ENCODE measurements at places on chromosomes 6 and 20.
A peak's percentile ranks its signal among the peaks of the same experiment; 100 is the strongest.

- no peak for DNase-seq
Observed at GRCh38 chr20:35629427-35630145, 14.0 kb downstream of the SPAG4 start.

GRCh38 chr20:6053776-6054688 is at the start of gene LRRN4:
TSS of gene LRRN4 (minus strand) at chr20:6054060. CDS start at chr20:6052799, 1,261 bp downstream.
- no peak for DNase-seq

DNA sequence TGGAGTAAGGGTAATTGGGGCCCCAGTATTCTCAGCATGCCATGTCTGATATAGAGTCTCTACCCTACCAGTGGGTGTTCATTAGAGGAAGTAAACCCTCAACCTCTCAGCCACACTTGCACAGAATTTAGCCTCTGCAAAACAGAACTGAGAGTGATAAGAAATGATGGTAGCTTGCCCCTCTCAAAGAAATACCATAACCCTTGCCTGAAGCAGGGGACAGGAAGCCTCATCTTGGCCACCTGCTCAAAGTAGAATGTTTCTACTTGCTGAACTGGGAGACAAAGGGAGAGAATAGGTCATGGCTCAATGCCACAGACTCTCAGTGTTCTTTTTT is 33.7 kb downstream of the SPTLC3 start:
- DNase-seq = no peak

DNA sequence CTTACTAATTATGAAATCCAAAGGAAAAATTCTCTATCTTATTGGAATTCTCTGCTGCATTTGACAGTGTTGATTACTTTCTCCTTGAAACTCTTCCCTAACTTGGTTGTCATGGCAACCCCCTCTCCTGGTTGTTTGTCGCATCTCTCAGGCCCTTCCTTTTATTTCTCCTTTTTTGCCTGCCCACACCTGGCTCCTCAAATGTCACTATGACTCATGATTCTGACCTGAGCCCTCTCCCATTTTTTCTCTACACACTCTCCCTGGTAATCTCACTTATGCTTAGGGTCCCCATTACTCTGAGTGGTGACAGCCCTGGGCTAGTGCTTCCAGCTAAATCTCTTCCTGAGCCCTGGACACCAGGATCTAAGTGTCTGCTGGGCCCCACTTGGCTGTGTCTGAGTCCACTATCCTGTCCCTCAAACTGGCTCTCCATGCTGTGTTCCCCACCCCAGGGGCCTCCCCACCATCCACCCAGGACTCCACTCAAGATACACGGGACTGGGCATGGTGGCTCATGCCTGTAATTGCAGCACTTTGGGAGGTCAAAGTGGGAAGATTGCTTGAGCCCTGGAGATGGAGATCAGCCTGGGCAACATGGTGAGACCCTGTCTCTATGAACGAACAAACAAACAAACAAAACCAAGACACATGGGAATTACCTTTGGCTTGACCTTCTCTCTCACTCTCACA is 16.5 kb upstream of the NNAT start:
- no peak for DNase-seq

DNA sequence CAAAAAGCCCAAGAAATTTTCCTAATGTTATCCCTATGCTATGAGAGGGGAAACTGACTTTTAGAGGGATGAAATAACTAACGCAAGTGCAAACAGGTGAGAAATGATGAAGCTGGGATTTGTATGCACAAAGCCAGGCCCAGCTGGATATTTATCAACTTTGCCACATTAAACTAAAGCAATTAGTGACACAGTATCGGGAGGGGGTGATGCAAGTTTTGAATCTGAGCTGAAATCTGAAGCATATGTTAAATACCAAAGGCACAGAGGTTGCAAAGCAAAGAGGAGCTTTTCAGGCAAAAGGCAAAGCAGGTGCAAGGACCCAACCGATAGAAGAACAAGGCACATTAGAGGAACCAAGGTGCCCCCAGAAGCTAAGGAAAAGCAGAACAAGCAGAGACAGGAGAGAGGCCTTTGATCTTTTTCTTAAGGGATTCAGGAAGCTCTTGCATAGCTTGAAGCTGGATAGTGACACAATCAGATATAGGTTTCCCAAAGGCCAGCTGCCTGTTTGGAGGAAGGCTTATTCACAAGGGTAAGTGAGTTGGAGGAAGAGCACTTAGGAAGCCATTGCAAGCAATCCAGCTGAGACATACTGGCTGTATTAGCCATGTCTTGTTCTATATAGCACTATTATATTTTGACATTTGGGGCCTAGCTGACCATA is 207.5 kb downstream of the HIVEP2 start:
- DNase-seq = no peak

DNA sequence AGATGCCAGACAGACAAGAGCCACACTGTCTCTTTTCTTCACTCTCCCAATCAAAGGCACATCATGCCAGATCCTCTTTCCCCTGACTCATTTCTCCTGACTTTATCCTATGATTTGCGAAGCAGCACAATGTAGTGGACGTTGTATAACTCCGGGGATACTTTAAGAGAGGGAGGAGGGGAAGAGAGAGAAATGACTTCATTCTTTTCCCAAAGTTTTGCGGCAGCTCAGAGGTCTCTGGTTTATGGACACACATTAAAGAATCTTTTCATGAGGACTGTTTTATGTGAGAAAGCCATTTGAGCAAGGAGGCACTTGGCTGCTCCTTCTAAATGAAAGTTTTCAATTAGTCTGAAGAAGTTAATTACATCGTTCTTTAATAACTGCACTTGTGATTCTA is 75.1 kb upstream of the MC3R start:
- DNase-seq = no peak

DNA sequence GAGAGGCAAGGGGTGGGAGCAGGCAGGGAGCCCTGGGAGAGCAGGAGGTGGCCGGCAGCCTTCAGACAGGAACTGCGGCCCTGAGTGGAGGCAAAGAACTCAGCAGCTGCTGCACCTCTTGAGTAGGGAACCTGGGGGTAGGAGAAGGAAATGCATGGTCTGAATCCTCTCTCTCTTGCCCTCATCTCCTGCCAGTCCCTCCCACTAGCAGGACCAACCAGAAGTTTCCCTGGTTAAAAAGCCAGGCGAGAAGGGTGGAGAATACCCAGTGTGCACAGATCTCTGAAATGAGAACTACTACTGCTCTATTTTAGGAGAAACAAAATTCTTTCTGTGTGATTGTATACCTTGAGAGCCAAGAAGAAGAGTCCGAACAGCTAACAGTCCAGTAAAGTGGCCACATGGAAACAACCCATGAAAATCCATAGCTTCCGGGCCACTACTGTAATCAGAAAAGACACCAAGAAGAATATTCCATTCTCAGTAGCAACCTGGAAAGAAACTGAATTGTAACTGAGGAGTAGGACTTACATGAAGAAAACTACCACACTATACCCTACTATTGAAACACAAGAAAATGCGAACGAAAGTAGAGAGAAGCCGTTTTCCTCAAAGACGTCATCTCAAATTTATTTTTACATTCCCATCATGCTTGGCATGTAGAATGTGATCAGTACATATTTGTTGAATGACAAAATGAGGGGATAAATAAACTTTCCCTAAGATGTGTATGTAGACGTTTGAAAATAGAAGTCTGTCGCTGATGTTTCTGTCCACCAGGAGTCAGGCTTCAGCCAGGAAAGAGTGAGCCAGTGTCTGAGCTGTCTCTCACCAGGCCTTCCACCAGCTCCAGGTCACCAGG is 25.6 kb downstream of the WRNIP1 start:
- DNase-seq = peak; percentile 13

DNA sequence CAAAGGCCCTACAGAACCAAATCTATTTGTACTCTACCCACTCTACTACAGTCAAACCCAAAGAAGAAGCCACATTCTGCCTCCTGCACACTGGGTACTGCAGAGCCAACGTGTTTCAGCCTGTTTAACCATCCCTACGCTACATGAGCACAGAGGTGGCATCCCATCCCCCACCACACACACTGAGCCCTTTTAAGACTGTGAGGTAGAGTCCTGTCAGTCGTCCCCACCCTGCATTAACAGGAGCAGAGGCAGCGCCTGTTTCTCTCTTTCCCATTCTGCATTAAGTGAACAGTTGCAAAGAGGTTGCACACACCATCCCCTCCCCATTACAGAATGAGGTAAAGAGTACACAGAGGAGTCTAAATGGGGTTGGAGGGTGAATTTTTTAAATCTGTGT is 5.2 kb upstream of the RSPH4A start:
- no peak for DNase-seq

GRCh38 chr6:47714802-47715201 is 16.4 kb downstream of the ADGRF4 start:
- DNase-seq = no peak

GRCh38 chr6:73679009-73679408 is 17.0 kb upstream of the CD109 start:
- DNase-seq = no peak

- no peak for DNase-seq
Observed at GRCh38 chr6:139343052-139343750, 31.2 kb downstream of the CITED2 start.

DNA sequence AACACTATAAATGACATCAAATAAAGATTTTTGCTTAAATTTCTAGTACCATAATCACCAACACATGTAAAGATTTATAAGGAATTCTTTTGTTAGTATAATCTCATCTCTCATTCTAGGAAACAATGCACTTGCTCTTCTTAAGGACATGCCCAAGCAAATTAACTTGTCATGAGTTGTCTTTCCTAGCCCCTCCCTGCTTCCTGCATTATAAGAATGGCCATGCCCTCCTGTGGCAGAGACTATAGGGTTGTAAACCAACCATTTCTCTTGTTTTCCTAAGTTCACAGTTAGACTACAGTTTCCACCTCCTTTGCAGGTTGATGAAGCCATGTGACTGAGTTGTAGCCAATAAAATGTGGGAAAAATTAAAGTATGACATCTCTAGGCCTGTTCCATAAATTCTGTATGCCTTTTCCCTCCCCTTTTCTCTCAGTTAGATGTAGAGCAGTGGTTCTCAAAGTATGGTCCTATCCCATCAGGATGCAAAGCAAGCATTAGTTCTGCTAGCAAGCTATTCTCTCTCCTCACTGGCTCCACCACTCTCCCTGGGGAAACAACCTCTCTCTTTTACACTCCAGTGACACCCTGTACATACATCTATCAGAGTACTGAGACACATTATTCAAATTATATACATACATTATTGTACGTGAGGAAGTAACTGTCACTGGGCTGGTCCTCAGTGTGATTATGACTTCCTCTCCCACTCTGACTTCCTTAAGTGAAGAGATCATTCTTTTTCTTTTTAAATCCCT is 295.0 kb downstream of the PKHD1 start:
- no peak for DNase-seq

- no peak for DNase-seq
Observed at GRCh38 chr6:50963952-50964351, 145.3 kb downstream of the TFAP2B start.

DNA sequence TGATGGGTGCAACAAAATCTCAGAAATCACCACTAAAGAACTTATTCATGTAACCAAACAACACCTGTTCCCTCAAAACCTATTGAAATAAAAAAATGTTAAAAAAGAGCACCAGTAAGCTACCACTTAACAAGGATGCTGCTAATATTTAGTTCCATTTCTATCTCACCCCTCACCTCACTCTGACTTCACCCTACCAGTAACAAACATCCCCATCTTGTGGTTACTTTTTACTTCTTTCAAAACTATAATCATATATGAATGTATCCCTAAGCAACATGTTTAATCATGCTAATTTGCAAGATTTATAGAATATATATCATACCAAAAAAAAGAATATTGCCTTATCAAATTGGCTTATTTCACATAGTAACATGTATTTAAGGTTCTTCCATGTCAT is 27.4 kb upstream of the SLC24A3 start:
- DNase-seq = no peak

DNA sequence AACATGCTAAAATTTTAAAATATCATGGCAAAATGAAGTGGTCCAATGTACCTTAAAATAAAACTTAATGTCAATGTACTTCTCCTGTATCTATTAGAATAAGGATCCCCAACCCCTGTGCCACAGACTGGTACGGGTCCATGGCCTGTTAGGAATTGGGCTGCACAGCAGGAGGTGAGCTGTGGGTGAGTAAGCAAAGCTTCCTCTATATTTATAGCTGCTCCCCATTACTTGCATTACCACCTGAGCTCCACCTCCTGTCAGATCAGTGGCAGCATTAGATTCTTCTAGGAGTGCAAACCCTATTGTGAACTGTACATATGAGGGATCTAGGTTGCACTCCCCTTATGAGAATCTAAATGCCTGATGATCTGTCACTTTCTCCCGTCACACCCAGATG is 86.0 kb downstream of the SLC16A10 start:
- DNase-seq = no peak

DNA sequence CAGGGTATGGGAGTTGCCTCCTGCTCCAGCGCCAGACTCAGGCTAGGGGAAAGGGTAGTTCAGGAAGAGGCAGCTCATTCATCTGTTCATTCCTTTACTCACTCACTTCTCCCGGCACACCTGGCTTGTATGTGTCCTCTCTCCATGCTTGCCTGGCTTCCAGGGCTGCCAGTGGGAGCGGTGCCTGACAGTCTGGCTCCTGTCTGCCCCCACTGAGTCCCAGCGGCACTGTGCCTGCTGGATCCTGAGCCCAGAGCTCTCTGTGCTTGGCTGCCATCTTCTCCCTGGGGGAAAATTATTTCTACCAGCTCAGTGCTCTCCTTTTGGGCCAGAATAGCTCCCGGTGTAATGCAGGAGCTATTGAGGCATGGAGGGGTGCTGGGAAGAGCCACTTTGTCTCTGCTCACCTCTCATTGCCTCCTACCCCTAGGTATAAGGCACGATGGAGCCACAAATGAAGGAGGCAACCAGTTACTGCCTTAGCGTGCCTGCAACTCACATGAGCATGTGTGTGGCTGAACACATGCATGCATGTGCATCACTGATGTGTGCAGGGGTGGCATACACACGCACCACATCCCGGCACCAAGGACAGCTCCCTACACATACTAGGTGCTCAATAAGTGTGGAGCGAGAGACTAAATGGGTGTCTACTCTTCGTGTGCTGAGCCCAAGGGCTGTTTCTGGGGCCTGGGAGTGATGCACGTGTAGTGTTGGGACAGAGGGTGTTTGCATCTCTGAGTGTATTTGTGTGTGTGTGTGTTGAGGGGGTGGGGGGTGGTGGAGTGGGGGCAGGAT is 46.6 kb downstream of the CDH22 start:
- DNase-seq = no peak

- no peak for DNase-seq
Observed at GRCh38 chr6:8325743-8326142, 109.6 kb downstream of the SLC35B3 start.

DNA sequence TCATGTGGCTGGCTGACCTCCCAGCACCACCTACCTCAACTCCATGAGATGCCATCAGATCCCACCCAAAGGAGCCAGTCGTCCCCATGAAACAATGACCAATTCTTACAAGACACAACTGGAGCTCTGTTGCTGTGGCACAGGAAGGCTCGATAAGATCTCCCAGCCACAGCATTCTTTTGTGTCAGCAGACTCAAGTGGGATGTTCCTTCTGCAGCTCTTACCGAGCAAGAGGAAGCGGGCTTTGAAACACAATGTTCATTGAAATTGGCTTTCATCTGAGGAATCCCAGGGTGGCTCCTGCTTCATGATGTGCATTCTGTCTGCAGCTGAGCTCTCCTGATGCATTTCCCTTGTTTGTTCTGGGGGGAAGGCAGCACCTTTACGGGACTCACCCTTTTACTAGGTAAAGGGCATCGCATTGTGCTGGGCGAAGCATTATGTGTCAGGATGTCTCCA is 222.0 kb upstream of the SGK1 start:
- DNase-seq = no peak

- DNase-seq = no peak
Observed at GRCh38 chr6:4212588-4212987, 77.2 kb upstream of the ECI2 start.

All from effector CD8-positive, alpha-beta T cell (primary cell).